Aorta (tissue), 5 donors: ENCODE measurements at places on chromosomes 11 and 22.

GRCh38 chr11:61298663-61299244, 3.6 kb upstream of the VWCE start:
- DNase-seq = no peak

DNA sequence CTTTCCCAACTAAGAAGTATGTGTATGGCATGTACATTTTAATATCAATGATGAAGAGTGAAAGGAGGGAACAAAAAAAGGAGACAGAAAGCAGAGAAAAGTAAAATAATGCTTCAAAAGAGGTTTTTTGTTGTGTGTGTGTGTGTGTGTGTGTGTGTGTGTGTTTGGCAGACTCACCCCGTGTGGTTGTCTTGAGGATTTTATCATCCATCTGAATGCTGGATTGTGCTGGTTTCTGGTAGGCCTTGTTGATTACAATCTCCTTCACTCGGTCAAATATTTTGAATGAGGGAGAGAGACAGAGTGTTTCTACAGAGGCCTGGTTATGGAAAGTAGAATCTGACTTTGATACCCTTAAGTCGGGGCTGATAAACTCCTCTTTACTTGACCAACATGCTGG, 128.5 kb downstream of the ENTHD1 start:
- DNase-seq = no peak

DNA sequence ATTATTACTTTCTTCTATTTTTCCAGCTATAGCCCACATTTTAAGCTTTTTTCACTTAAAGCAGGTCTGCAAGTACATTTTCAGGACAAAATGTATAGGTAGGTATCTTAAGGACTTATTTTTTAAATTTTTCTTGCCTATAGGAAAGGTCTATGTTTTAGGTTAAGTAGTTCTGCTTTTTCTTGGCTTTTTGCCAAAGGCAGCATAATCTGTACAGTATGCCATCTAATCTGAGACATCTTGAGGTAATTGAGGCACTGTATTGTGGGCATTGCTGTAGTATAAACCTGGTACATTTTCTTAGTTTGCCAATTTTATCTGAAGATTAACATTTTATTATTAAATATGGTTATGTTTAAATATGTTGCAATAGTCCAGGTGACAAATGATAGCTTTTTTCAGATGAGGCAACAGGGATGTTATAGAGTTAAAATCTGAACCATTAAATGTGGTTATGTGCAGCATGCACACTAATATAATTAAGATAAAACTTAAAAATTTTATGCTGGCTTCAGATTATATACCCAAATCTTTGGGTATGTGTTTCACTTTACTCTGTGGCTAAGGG, 42.9 kb downstream of the QSER1 start:
- no peak for DNase-seq

DNA sequence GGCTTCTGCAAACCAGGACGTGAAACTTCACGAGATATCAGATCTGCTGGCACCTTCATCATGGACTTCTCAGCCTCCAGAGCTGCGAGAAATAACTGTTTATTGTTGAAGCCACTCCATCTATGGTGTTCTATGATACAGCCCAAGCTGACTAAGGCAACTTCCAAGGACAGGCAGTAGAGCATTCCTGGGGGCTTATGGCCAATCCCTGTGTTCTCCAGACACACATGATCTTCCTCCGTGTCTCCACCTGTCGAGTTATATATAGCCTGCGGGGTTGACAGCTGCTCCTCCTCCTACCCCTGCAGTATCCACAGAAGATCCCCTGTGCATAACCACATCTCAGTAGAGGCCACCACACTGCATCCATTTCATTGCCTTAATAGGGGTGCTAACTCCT, 11.0 kb downstream of the TP53AIP1 start:
- DNase-seq = no peak

GRCh38 chr11:47606731-47607130, 12.5 kb upstream of the C1QTNF4 start:
- no peak for DNase-seq

GRCh38 chr11:7437696-7438095, 47.6 kb upstream of the OLFML1 start:
- no peak for DNase-seq

- no peak for DNase-seq
These were observed 23.4 kb upstream of the ALDH3B2 start for GRCh38 chr11:67697846-67698245.

- peak; percentile 89 for DNase-seq
These were observed 15.7 kb downstream of the DAGLA start for GRCh38 chr11:61695917-61696316.

DNA sequence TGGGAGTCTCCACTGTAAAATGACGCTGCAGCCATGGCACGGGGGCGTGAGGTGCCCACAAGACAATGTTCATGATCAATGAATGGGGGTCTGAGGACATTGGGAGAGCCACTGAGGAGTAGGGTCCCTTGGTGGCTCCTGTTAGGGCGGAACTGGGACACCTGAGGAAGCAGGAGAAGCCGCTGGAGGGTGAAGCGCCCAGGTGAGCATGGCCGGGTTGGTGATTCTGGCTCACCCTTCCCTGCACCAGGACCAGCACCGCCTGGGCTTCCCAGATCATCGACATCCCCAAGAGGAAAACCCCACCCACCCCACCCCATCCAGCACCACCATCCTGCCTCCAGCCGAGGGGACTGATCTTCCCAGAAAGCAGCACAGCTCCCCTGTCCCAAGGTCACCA, 30.6 kb downstream of the SHANK2 start:
- DNase-seq = peak; percentile 53

DNA sequence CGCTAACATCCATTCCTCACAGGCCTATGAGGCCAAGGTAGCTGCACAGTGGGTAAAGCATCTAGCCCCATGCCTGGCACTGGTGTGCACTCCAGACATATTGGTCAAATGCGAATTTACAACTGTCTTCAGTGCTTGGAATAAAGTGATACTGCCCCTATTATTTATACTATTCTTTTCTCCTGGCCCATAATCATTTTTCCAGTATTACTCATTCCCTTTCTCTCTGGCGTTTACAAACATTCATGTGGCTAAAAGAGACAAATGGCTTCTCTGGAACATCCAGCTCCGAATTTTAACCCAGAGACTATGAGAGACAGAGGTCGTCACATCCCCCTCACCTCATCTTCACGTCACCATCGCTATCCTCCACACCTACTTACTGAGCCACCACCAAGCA, 87.2 kb upstream of the PITPNB start:
- no peak for DNase-seq

DNA sequence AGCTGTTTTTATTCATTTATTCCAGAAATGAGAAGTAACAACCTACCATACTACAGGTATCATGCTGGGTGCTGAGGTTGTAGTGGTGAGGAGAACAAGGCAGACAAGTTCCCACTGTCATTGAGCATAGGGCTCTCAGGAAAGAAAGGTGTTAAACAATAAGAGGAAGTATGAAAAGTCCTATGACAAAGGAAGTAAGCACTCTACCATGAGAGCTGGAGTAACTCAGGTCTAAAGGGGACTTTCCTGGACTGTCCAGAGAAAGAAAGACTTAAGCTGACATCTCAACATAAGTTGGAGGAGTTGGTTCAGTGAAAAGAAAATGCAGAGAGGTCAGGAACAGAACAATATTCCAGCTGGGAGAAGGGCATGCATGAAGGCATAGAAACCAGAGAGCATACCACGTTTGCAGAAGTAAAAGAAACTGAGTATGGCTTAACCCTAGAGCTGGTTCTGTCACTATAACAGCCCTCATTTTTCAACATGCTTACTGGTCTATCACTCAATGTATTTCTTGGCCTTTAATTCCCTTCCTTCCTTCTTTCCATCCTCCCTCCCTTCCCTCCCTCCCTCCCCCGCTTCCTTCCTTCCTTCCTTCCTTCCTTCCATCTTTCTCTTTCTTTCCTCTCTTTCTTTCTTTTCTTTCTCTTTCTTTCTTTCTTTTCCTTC, 137.8 kb upstream of the BDNF start:
- no peak for DNase-seq

DNA sequence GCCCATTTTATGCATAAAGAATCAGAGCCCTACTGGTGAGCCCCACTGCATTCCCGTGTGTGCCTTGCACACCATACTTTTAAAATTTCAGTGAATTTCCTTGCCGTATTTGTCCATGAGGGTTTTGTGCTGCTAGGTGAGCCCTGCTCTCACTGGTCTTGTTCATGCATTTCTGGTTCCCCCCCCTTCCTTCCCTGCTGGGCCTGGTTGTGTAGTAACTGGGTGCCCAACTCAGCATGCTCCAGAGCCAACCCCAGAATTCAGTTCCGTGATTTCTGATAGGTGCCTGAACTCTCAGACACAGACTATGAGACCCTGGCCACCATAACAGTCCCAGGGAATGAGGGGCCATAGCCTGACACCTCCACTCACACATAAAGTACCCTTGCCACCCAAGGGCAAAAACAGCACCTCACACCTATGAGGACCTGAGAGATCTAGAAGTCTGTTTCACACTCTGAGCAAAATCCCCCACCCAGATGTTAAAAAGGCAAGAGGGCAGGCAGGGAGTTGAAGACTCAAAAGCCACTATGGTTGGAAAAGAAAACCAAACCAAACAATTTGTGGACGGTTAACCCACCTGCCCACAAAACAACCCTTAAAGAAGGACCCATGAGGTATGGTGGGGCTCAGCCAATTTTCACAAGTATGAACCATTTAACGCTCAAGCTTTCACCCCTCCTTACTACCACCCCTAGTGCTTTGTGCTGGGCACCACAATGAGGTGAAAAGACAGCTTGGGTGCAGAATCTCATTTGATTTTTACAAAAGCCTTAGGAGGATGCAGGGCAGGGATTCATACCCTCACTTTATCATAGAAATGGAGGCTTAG, 16.8 kb upstream of the IL10RA start:
- no peak for DNase-seq

- no peak for DNase-seq
These were observed 7.0 kb upstream of the P2RY2 start for GRCh38 chr11:73210916-73211667.

GRCh38 chr22:32021716-32022115, 21.3 kb upstream of the SLC5A1 start:
- no peak for DNase-seq

DNA sequence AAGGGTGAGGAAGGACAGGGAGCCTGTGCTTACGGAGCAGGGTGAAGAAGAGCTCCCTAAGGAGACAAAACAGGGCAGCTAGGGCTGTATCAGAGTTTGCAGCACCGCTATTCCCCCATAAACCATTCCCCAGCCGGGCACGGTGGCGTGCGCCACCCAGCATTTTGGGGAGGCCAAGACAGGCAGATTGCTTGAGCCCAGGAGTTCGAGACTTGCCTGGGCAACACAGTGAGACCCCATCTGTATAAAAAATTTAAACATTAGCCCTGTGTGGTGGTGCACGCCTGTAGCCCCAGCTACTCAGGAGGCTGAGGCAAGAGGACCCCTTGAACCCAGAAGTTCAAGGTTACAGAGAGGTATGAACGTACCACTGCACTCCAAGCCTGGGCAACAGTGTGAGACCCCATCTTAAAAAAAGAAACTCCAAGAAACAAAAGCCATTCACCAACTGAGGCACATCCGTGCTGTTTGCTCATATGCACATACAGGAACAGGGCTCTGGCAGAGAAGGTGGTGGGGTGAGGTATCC, 4.7 kb downstream of the GAL3ST1 start:
- DNase-seq = no peak

- DNase-seq = no peak
These were observed 100.1 kb downstream of the SLC1A2 start for GRCh38 chr11:35318977-35319925.

GRCh38 chr22:50271519-50271970, 1.4 kb upstream of the MAPK11 start:
- DNase-seq = no peak

DNA sequence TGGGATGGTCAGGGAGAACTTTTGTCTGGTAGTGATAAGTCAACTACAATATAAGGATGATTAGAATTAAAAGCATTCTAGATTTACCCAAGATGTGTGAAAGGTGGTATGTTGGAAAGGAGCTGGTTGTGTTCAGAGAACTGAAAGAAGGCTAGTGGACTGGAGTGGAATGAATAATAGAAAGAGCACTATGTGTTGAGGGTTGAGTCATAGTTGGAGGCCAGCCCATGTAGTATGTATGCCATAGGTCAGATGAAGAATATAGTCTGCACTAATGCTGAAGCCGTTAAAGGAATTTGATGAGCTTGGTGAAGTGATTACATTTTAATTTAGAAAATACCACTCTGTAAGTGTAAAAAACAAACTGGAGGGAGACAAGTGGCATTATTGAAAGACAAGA, 514.1 kb downstream of the CNTN5 start:
- DNase-seq = no peak

- no peak for DNase-seq
These were observed 475.1 kb upstream of the CNTN5 start for GRCh38 chr11:98545544-98546175.

DNA sequence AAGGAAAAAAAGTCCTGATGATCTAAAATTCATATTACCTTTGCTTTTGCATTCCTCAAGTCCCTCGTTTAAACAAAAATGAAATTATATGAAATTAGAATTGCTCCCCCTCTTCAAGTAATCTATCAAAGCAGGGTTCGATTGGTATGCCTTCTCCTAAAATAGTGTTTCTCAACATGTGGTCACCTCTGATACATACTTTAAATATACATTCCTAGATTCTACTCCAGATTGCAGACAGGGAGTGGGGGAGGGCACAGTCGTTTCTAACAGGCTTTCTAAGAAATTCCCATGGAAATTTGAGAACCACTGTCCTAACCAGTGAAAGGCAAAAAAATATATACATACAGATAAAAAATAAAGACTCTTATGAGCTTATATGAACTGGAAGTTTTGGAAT, 22.6 kb upstream of the IRAG1 start:
- no peak for DNase-seq

GRCh38 chr11:90594658-90595057, 371.8 kb upstream of the CHORDC1 start:
- no peak for DNase-seq

DNA sequence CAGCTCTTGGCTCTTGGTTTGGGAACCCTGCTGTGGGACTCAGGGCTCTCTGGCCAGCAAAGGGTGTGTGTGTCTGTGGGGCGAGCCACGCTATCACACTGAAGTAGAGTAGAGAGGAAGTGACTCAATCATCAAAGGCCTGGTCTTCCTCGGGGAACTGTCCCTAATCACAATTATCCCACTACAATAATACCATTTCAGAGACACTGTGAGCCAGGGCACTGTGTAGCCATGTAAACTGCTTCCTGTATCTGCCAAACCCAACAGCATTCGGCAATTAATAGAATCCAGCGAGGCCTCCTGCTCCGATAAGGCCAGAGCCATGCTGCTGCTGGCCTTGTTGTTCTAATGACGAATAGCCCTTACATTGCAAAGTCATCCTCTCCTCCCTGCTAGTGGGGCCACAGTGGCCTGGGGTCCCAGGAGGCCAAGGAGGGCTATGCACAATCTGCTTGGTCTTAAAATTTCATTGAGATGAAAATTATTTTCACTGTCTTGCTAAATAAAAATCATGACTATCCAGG, 49.8 kb upstream of the LMO2 start:
- DNase-seq = peak; percentile 56

DNA sequence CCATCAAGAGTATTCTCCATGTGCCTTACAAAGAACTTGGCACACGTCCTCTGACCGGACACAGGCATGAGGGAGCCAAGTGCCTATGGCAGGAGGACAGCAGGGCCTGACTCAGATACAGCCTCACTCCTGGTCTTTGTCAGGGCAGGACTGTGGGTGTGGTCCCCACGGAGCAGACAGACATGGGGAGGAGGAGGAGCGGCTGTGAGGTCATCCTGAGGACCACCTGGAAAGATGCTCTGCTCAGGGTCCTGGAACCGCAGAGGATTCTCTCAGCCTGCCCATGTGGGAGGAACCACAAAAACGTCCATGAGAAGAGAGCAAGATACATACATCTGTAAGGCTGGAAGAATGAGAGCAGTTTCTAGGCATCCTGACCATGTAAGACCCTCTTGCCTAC, 576.3 kb downstream of the BRD1 start:
- no peak for DNase-seq
